ENCODE measurements at places on chromosomes 11 and 22.

DNA sequence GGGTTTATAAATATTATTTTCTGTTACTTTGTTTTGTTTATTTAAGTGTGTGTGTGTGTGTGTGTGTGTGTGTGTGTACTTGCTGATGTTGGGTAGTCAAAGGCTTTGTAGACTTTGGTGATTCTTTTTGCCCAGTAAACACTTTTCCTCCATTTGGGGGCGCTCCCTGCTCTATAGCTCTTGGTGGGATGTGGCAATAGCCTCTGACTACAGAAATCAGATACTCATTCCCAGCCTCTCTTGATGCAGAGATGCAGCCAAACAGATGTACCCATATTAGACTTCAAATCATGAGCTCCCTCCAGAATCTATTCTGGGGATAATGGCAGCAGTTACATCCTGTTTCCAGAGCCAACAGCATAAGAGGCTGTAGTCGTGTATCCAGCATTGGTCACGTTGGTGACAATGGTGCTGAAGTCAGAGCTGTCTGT, 33.4 kb upstream of the APOL5 start:
- no peak for DNase-seq
- H3K27ac ChIP-seq, result no peak overlapping the region
- no peaks in the 10 kb centered on the region for H3K27me3 ChIP-seq
- no peak overlapping the region for H3K4me3 ChIP-seq
- no peaks in the 10 kb centered on the region for H3K36me3 ChIP-seq

- DNase-seq, result peak; percentile 45
- no peaks in the 10 kb centered on the region for H3K4me1 ChIP-seq
- no peaks in the 10 kb centered on the region for H3K36me3 ChIP-seq
- no peak overlapping the region for H3K4me3 ChIP-seq
Measured at GRCh38 chr22:37284805-37285355, 2.6 kb downstream of the CYTH4 start.

DNA sequence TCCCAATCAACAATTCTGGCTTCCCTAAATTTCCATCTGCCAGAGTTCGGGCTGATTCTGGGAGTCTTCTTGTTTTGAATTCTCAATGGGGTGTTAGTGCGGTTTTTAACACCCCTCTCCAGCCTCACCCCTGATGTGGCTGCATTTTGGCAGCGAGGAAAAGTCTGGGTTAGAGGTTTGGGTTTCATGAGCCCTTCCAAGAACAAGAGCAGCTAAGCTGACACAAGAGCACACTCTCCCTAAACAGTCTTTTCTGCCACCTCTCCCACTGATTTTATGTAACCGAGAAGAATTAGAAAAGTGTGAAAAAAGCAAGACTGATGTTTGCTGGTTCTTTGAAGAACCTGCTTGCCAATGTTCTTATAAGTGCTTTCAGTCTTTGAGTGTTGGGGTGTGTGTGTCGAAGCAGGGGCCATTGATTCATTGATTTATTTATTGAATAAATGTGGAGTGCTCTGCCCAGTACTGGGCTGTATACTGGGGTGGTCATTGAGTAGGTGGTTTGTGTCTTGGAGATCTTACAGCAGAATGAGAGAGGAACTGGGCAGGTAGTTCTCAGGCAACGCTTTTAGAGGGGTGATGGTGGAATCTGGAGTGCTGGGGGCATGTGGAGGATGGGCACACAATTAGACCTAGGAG, 101.5 kb downstream of the TRAF6 start:
- H3K4me3 ChIP-seq, result no peak overlapping the region
- H3K27me3 ChIP-seq, result no peaks in the 10 kb centered on the region
- no peak for DNase-seq

- no peak for DNase-seq
- H3K4me3 ChIP-seq, result no peak overlapping the region
- no peaks in the 10 kb centered on the region for H3K4me1 ChIP-seq
- no peaks in the 10 kb centered on the region for H3K36me3 ChIP-seq
Measured at GRCh38 chr11:87535513-87535912, 497.8 kb downstream of the TMEM135 start.

DNA sequence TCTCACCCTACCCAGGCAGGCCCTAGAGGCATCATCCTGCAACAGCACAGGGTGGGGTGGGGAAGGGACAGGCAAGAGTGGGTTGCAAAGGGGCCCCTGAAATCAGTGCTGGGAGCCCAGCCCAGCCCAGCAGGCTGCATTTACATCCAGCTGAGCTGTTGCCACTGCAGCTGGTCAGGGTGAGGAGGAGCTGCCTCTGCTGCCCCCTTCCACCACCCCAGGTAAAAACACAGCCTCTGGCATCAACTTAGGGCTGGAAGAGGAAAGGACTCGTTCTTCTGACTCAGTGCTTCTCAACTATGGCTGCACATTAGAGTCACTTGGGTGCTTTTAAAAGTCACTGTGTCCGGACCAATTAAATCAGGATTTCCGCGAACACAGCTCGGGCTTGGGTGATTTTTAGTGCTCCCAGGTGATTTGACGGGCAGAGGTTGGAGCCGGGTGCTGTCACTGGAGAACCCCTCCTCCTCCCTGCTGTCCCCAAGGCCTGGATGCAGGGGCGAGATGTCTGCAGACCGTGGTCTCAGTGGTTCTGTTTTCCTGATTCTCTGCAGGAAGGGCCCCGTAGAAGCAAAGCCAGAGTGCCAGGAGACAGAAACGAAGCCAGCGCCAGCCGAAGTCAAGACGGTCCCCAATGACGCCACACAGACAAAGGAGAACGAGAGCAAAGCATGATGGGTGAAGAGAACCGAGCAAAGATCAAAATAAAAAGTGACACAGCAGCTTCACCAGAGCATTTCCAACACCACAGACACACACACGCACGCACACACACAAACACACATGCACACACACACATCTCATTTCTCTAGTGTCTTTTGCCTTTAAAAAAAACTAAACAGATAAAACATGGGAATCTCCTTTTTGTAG, 39.4 kb upstream of the TTC12 start:
- no peaks in the 10 kb centered on the region for H3K4me1 ChIP-seq
- peak overlapping the region; percentile 17 for H3K27ac ChIP-seq

- no peak for DNase-seq
- no peaks in the 10 kb centered on the region for H3K36me3 ChIP-seq
- peak overlapping the region; percentile 9 for H3K4me3 ChIP-seq
- peak overlapping the region; percentile 98 for H3K27ac ChIP-seq
- no peaks in the 10 kb centered on the region for H3K27me3 ChIP-seq
Measured at GRCh38 chr22:42932857-42933484, 75.9 kb upstream of the ARFGAP3 start.

DNA sequence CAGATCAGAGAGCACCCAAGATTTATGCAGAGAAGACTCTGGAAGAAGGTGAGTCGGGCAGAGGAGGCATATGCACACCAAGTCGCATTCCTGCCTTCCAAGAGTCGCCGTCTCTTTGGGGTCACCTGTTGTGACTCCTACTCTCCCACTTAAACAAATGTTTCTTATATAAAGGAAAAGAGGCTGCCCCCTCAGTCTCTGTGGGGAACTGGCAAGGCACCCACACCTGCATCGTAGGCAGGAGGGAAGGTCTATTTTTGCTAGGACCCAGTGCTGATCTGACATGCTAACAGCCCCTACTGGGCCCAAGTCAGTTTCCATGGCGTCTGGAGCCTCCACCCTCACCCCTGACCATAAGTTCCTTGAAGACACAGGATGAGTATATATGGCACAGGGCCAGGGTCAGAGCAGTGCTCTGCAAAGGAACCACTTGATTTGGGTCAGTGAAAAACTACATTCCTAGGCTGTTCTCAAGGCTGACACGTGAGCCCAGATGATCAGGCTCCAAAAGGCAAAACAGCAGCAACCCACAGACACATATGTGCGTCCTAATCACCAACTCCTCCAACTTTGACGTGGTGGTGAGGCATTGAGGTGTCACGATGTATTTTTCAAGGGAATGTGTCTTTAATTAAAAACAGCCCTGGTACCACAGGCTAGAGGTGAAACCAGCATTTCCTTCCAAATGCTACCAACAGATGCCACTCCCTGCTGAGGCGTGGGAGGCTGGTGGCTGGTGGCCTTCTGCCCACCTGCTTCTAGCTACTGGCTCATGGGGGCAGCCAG, 55.6 kb upstream of the CSNK2A3 start:
- H3K36me3 ChIP-seq, result no peaks in the 10 kb centered on the region
- H3K27ac ChIP-seq, result no peak overlapping the region
- no peak for DNase-seq
- H3K27me3 ChIP-seq, result no peaks in the 10 kb centered on the region
- no peak overlapping the region for H3K4me3 ChIP-seq

- H3K27me3 ChIP-seq, result no peaks in the 10 kb centered on the region
- H3K36me3 ChIP-seq, result no peaks in the 10 kb centered on the region
- DNase-seq, result no peak
- no peaks in the 10 kb centered on the region for H3K4me1 ChIP-seq
- H3K27ac ChIP-seq, result no peak within 1 kb of the TSS
- H3K4me3 ChIP-seq, result no peak within 1 kb of the TSS
Measured at GRCh38 chr11:58188770-58189169, at the start of gene OR9Q2. TSS of gene OR9Q2 (plus strand) at chr11:58189070. CDS start at chr11:58190491, 1,421 bp downstream.

- no peaks in the 10 kb centered on the region for H3K36me3 ChIP-seq
- H3K27me3 ChIP-seq, result no peaks in the 10 kb centered on the region
- no peaks in the 10 kb centered on the region for H3K4me1 ChIP-seq
- no peak for DNase-seq
Measured at GRCh38 chr11:11454671-11455223, 101.7 kb upstream of the CSNK2A3 start.

DNA sequence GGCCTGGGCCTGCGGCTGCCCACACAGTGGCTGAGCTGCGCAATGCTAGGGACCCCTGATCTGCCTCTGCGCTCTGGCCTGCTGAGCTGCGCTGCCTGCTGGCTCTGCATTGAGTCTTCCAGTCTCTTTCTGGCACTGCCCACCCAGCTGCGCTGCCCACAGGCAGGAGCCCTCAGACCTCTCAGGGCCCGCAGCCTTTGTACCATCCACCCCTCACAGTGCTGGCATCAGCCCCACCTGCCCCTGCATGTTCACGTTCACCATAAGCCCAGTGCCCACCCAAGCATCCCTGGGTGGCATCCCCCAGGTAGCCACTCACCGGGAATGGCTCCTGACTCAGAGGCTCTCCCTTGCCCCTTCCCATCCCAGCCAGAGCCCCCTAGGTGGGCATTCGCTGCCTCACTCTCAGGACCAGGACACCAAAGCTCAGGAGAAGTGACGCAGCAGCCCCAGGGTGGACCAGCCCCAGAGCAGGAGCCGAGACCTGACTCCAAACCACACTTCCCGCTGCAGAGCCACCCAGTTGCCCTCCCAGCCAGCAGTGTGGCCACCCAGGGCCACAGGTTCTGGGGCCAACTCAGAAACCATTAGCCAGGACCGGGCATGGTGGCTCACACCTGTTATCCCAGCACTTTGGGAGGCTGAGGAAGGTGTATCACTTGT, 21.7 kb upstream of the COMT start:
- no peaks in the 10 kb centered on the region for H3K27me3 ChIP-seq
- no peak overlapping the region for H3K4me3 ChIP-seq
- no peak overlapping the region for H3K27ac ChIP-seq
- no peaks in the 10 kb centered on the region for H3K4me1 ChIP-seq
- H3K36me3 ChIP-seq, result no peaks in the 10 kb centered on the region

DNA sequence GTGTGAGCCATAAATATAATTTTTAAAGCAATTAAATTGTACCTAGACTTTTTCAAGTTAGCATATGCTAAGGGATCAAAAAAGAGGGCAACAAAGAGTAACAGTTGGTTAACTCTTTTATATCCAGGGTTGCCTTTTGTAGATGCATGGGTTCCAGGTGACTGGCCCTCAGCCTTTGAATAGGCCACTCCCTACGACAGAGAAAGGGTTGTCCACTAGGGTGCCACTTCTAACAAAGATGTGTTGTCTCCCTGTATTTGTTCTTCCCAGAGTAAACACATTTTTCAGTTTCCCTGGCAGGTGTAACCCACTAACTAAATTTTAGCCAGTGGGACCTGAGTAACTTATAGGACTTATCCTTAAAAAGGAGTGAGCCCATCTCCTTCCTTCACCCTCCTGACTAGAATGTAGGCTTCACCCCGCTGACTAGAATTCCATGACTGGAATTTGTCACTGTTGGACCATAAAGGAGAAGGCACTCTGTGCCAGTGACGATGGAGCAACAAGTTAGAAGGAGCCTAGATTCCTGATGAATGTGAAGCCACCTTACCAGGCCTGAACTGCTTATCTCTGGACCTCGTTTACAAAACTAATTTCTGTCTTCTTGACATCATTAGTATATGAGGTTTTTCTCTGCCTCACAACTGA, 16.6 kb downstream of the TUG1 start:
- no peaks in the 10 kb centered on the region for H3K36me3 ChIP-seq
- no peaks in the 10 kb centered on the region for H3K4me1 ChIP-seq
- no peak overlapping the region for H3K4me3 ChIP-seq
- DNase-seq, result no peak
- no peak overlapping the region for H3K27ac ChIP-seq
- H3K27me3 ChIP-seq, result no peaks in the 10 kb centered on the region

Data from tibial nerve (tissue), 4 donors.